ENCODE measurements at places on chromosomes 16 and 17.

- DNase-seq: no peak
Measured at GRCh38 chr17:78307887-78308638, 51.8 kb downstream of the SOCS3 start.

DNA sequence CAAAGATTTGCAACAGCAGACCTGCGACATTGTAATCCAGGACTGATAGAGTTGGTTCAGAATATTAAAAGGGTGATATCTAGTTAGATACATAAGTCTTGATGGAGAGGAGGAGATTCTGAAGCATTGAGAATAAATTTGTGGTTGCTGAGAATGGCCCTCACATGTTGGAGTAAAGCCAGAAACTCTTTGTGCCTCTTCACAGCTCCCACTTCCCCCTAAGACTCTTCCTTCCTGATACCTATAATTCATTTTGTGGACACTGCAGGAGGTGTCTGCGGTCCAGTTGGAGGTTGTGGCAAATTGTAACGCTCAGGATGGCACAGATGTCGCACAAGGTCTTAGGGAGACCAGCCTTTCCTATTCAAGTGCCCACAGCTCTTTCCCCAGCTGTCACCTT lies 17.5 kb downstream of the WWOX start:
- DNase-seq: no peak

GRCh38 chr16:5845046-5845445 lies 747.5 kb upstream of the EEF2KMT start:
- DNase-seq: no peak

GRCh38 chr17:36761203-36761950 lies 160.0 kb downstream of the MRM1 start:
- no peak for DNase-seq

- no peak for DNase-seq
Measured at GRCh38 chr16:12084436-12084835, 107.9 kb downstream of the SNX29 start.

DNA sequence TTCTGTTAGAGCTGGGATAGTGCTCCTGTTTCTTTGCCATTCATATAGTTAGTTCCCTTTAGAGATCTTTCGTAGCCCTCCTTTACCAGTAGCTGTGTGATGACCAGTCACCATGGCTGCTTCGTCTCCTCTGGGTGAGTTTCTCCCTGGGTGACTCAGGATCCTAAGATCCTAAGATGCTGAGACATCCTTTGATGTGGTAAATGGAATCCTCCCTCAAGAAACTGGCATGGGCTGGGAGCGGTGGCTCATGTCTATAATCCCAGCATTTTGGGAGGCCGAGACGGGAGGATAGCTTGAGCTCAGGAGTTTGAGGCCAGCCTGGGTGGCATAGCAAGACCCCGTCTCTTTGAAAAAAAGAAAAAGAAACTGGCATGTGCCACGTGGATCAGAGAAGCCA lies 5.9 kb downstream of the PHAF1 start:
- no peak for DNase-seq

Data from activated CD4-positive, alpha-beta T cell treated with anti-CD3 and anti-CD28 coated beads, Interleukin-2, Interleukin-4, amounts not matched to agents 100 ng/mL and 50 ng/mL, durations not matched to agents 16 hours and 8 hours (primary cell).